ENCODE measurements at places on chromosomes 1 and 21. TPM values are rescaled to one million over a fixed set of nuclear protein-coding genes. Genes with fewer than 3 reads are reported as not detected.

VCAM1 gene
- 2.9 TPM for total RNA-seq

CSF3R gene
- total RNA-seq = not detected

TNFAIP8L2 gene
- not detected for total RNA-seq

SPRR2E gene
- not detected for total RNA-seq

- peak; percentile 19 for DNase-seq
Observed at GRCh38 chr1:212606395-212607205, 2.0 kb upstream of the ATF3 start.

DNA sequence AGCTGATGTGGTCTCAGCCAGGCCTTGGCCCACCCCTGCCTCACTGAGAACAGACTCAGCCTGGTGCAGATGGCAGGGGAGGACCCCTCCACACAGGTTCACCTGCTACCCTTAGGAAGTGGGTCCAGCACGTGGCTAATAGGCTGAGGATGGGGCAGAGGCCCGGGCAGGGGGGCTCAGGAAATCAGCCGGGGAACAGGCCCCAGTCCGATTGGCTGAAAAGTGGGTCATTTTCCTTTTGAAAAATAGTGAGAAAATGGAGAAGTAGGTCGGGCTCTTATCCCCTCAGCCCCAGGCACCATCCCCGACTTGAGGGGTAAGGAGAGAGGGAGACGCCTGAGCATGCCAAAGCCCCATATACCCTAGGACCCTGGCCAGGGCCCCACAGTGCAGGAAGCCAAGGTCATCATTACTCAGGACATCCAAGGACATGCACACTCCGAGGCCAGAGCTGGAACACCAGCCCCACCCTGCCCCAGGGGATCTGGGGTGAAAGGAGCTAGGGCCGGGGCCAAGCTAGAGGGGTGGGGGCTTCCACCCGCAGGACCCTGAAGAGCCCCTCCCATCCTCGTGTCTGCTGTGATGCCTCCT lies 11.0 kb downstream of the DLGAP3 start:
- DNase-seq = no peak

GRCh38 chr1:211739671-211740411 lies 64.4 kb upstream of the NEK2 start:
- no peak for DNase-seq

DNA sequence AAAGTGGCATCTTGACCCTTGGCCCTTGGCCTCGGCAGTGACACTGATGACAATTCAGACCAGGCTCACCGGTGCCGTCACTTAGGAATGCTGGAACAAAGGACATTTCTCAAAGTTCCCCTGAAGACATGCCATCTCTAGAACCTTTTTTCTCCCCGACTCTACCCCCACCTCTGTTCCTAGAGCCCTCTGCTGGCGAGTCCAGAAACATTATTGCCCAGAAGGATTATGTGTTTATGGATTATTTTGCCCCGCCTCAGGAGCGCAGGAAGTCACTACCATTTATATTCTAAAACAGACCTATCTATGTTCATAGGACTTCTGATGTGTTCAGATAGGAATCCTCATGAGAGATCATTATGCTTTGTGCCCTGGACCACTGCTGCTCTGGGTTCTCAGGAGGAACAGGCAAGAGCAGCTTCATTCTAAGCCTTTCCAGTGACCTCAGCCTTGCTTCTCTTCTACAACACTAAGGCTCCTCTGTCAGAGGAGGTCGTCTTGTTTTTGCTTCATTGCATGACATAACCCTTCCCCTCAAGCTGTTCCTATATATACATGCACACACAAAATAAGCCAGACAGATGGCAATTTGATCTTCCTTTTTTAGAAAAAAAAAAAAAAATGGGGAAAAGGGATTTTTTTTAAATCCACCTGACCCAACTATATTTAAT lies 12.4 kb upstream of the SHISA4 start:
- DNase-seq = peak; percentile 49
